ENCODE measurements at places on chromosomes 3 and 15.

DNA sequence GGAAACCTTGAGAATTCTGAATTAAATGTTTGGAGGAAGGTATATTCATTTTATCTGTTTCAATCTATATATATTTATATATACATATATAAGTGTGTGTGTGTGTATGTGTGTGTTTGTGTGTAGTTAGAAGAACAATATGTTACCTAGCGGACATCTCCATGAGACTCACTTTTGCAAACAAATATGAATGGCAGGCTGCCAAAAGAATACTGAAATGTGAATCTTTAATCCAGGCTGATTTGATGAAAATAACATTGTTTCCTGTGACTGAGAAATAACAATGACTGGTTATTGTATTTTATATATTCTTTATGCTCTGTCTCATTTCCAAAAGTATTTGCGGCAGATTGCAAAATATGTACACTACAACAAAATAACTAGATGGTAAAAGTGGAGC is 255.5 kb upstream of the TGFBR2 start:
- no peak for DNase-seq

- DNase-seq, result no peak
Measured at GRCh38 chr3:13348661-13349396, 71.3 kb downstream of the NUP210 start.

DNA sequence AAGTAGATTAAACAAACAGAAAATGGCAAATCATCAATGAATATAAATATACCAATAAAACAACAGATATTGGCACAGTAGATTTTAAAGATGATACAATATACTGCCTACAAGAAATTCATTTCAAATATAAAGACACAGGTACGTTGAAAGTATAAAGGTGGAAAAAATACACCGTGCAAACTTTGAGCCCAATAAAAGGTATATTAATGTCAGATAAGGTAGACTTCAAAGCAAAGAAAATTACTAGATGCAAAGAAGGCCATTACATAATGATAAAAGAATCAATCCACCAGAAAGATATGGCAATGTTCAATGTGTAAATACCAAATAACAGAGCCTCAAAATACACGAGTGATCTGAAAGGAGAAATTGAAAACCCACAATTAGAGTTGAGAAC is 34.3 kb upstream of the VIPR1 start:
- no peak for DNase-seq

DNA sequence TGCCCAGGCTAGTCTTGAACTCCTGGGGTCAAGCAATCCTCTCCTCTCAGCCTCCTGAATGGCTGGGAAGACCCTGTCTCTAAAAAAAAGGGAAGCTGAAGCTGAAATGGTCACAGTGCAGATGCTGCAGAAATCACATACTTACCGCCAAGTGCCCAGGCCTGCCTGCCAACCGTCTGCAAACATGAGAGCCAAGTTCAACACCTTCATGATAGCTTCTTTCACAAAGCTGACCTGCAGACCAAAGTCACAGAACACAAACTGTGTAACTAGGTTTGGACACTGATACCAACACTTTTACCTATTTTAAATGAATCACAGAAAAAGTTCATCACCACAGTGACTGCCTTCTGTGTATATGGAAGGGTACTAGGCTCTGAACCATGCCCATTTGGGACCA is 22.8 kb upstream of the CYFIP1 start:
- no peak for DNase-seq

- peak; percentile 57 for DNase-seq
Measured at GRCh38 chr15:40047415-40048210, 8.6 kb upstream of the SRP14 start.

DNA sequence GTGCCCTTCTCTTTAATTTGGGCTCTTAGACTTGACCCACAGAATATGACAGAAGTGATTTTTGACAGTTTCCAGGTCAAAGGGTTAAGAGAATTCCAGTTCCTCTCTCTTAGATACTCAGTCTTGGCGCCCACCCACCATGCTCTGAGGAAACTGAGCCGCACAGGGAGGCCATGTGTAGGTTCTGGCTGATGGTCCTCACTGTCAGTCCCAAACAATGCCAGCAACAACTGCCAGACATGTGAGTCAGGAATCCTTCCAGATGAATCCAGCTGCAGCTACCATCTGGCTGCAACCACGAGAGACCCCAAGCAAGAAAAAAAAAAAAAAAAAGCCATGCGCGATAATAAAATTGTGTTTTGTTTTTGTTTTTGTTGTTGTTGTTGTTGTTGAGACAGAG is 326.6 kb downstream of the MAGI1 start:
- no peak for DNase-seq

DNA sequence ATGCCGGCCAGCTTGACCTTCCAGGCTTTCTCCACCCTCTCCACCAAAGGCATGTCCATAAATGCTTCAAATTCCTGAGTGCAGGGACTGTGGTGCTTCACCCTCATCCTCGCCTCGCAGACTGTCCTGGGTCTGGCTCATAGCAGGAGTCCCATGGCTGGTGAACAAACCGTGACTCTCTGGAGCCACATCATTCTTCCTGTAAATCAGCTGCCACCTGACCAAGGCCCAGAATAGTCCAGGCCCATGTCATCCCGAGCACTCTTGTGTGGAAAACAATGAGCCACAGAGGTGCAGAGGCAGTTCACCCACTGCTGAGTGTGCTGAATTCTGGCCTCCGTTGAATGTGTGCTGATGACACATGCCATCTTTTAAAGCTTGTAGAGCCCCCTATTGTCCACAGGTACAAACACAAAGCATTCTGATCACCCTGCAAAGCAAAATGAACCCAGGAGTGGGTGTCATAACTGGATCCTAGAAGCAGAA is 68.6 kb downstream of the ABHD5 start:
- no peak for DNase-seq

- DNase-seq, result no peak
Measured at GRCh38 chr3:38266810-38267209, 1.2 kb downstream of the SLC22A13 start.

DNA sequence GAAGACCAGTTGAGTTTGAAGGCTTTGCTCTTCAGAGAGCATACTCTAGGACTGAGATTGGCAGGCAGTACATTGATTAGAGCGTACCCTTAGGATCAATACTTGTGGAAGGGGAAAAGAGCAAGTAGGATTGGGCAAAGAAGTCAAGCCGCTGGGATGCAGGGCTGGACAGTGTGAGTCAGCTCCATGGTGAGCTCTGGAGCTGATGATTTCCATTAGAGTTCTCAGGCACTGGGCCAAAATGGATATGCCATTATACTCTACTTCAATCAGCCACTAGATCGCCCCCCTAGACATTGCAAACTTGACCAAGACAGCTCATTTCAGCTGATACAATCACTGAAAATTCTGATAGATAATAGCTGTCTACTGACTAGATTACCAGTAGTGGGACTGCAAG is 432.7 kb upstream of the ALCAM start:
- DNase-seq, result no peak

DNA sequence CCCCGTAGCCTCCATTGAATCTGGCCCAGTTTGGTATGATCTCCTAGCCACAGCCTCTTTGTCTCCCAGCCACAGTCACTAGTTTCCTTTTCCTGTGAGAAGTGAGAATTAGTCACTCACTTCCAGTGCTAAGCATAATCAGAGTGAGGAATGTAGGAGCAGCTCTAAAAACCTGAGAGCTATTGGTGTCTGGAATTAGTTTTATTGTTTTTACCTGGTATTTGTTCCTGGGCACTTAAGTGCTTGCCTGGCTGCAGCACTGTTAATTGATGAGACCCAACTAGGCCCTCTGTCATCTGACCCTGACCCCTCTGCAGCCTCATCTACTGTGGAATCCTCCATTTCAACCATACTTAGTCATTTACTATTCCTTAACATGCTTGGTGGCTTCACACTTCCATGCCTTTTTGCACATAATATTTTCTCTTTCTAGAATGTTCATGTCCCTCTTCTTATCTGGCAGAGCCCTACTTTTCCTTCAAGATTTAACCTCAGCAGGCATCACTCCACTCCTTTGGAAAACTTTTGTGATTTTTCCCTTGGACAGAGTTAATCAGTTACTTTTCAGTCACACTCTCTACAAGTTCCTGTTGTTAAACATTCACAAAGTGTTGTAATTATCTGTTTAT is 48.8 kb downstream of the PDE8A start:
- DNase-seq, result no peak

- no peak for DNase-seq
Measured at GRCh38 chr3:139310474-139310933, 33.3 kb upstream of the MRPS22 start.

GRCh38 chr15:80015156-80015555 is 44.2 kb upstream of the BCL2A1 start:
- DNase-seq, result no peak

DNA sequence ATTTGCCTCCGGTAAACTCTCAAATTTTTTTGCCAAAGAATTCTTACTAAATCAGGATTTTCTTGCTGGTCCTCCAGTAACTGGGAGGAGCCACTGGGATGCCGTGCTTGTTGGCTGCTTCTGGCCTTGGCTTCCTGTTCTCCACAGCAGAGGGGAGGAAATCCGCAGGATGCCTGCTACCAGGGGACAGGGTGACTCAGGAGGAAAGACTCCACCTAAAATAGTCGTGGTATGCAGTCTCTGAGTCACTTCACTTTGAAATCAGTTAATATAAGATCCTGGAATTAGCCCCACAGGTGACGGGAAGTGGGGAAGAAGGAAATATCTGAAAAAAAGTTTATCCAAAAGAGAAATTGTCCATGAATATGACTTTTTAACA is 6.5 kb upstream of the TM4SF18 start:
- DNase-seq, result no peak

- no peak for DNase-seq
Measured at GRCh38 chr3:134646086-134646485, 4.7 kb downstream of the KY start.

DNA sequence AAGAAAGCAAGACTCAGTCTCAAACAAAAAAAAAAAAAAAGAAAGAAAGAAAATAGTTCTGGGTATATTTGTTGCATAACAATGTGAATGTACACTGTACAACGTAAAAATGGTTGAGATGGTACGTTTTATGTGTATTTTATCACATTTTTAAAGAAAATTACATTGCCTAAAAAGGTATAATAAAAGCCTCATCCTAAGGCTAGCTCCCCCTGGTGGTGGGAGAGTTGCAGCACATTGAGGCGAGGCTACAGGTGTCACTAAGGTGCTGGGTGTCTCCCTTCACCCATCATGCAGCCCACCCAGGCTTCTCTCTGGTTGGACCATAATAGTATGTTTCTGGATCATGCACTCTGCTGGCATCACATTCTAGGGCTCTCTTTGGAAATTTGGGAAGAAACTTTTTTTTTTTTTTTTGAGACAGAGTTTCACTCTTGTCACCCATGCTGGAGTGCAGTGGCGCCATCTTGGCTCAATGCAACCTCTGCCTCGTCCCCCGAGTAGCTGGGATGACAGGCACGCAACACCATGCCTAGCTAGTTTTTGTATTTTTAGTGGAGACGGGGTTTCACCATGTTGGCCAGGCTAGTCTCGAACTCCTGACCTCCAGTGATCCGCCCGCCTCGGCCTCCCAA is 12.4 kb upstream of the RAB11A start:
- DNase-seq, result peak; percentile 72

GRCh38 chr15:85707519-85708338 is 87.0 kb downstream of the KLHL25 start:
- DNase-seq, result no peak

DNA sequence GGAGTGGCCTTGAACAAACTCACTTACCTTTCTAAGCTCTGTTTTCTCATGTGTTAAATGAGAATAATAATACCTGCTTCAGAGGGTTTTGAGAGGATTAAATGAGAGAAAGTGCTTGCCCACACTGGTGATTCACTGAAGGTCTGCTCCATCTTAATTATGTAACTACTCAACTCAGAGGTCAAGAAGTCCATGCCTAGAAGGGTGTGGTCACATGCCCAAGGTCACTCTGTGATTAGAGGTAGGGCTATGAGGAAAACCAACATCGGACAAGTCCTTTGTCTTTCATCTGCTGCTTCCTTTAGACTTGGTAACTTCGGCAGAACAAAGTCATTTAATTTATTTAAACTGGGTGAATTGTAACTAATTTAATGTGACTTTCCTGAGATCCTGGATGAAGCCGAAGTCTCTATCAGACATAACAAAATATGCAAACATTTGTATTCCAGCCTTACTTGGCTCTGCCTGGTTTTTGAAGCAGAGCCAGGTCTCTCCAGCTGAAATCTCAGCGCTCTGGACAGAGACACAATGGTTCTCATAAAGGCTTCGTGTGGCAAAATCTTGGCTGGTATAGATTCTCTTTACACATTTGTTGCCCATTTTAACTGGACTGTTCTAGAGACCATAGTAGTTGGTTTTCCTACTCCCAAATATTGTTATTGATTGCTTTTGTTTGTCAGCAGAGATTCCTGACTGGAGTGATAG is 3.0 kb downstream of the CHRNA7 start:
- no peak for DNase-seq

DNA sequence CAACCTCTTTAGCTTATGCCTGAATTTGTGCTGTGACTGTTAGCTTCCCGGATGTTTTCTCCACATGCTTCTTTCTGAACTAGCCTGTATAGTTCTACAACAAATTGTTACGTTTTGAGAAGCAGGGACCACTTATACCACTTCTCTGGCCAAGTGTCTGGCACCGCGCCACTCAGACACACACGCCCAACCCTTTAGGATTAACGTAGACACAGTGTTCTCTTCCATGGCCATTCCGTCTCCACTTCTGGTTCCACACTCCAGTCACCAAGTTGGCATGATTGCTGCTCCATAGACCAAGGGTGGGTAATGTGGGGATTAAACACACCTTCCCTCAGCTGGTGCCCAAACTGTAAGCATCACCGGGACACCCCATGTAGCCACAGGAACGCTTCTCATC is 755 bp upstream of the TMEM108 start:
- no peak for DNase-seq

GRCh38 chr15:80567721-80568157 is 127.4 kb upstream of the ABHD17C start:
- DNase-seq, result no peak

- no peak for DNase-seq
Measured at GRCh38 chr15:53974813-53975212, 3.4 kb upstream of the UNC13C start.

DNA sequence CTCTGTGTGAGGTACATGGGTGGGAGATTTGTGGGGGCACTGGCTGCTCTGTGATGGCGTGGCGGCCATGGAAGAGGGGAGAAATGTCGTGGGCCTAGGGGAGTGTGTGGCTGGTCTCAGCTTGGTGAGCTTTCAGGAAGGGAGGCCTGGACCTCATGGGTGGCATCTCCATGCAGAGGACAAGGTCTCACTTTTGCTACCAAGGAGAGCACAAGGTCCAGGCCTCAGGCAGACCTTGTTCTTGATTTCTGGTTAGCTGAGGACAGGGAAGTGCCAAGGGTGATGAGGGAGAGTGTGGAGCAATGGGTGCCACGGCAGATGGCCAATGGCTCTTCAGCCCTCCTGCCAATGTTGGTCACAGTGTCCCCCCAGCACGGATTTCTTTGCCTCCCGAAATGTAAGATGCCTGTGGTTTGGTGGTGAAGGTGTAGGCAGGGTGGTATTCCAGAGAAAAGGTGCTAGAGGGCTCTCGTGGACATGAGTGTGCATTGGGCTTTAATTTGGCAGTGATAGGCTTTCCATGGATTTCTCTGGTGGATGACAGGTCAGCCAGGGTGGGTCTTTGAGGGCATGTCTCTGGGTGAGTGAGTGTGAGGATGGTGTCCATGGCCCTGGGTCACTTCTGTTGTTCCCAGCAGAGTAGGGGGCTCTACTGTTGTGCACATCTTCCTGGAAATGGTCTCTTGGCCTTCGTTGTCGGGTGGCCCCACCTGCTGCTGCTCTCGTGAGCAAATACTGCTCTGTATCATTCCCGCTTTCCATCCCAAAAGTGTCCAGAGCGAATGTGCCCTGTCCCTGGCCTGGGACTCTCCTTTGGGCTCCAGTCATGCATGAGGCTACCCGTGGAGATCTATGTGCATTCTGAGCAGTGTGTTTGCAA is 108.0 kb downstream of the SNRPN start:
- DNase-seq, result no peak

All from activated T-cell treated with anti-CD3 and anti-CD28 coated beads for 24 hours (primary cell).